ENCODE measurements at places on chromosomes 1 and 21. TPM values are rescaled to one million over a fixed set of nuclear protein-coding genes. Genes with fewer than 3 reads are reported as not detected.

- peaks cover 7% of the 10 kb centered on the region for H3K4me1 ChIP-seq
- H3K4me3 ChIP-seq: no peak overlapping the region
- H3K27me3 ChIP-seq: no peaks in the 10 kb centered on the region
- H3K36me3 ChIP-seq: no peaks in the 10 kb centered on the region
- DNase-seq: no peak
Measured at GRCh38 chr1:40092241-40092640, 4.8 kb downstream of the PPT1 start.

GRCh38 chr1:151807766-151808165 lies 2.5 kb upstream of the LINGO4 start:
- H3K27ac ChIP-seq: no peak overlapping the region
- H3K4me3 ChIP-seq: no peak overlapping the region
- H3K27me3 ChIP-seq: no peaks in the 10 kb centered on the region
- no peaks in the 10 kb centered on the region for H3K4me1 ChIP-seq
- no peak for DNase-seq
- H3K36me3 ChIP-seq: no peaks in the 10 kb centered on the region

DNA sequence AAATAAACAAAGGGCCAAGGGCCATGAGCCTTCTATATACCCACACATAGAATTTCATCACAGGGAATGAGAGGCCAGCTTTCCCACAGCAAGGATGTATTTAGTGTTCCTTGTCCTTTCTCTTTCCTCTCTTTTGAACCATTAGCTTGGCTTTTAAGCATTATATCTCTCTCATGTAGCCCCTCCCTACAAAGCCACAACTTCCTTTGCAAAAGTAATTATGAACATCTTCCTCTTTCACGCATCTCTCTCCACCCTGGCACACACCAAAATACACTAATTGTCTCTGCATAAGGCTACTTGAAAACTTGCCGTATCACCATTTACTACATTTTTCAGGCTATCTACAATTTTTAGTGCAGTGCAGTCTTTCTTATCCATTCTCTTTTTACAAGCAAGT lies 1.9 kb upstream of the AK5 start:
- H3K27me3 ChIP-seq: peaks cover 51% of the 10 kb centered on the region
- H3K36me3 ChIP-seq: no peaks in the 10 kb centered on the region
- no peak overlapping the region for H3K4me3 ChIP-seq
- DNase-seq: no peak
- peaks cover 3% of the 10 kb centered on the region for H3K4me1 ChIP-seq
- H3K27ac ChIP-seq: no peak overlapping the region

DNA sequence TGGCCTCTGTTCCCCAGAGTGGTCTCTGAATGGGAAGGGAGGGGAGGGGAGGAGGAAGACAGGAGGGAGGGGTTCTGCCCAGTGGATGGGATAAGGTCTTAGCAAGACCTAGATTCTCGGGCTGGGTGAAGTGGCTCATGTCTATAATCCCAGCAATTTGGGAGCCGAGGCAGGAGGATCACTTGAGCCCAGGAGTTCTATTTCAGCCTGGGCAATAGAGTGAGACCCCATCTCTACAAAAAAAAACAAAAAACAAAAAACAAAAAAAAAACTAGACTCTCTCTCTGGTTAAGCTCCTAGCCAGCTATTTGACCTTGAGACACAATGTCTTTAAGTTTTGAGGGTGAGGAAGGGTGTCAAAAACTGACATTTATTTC lies 11.4 kb downstream of the UQCRHL start:
- H3K4me1 ChIP-seq: peaks cover 54% of the 10 kb centered on the region
- no peaks in the 10 kb centered on the region for H3K27me3 ChIP-seq
- peak overlapping the region; percentile 80 for H3K27ac ChIP-seq
- no peak for DNase-seq
- no peak overlapping the region for H3K4me3 ChIP-seq

- no peak overlapping the region for H3K27ac ChIP-seq
- no peaks in the 10 kb centered on the region for H3K27me3 ChIP-seq
- H3K4me3 ChIP-seq: no peak overlapping the region
- DNase-seq: peak; percentile 49
- no peaks in the 10 kb centered on the region for H3K36me3 ChIP-seq
Measured at GRCh38 chr1:9008236-9008635, 18.0 kb downstream of the SLC2A7 start.

DNA sequence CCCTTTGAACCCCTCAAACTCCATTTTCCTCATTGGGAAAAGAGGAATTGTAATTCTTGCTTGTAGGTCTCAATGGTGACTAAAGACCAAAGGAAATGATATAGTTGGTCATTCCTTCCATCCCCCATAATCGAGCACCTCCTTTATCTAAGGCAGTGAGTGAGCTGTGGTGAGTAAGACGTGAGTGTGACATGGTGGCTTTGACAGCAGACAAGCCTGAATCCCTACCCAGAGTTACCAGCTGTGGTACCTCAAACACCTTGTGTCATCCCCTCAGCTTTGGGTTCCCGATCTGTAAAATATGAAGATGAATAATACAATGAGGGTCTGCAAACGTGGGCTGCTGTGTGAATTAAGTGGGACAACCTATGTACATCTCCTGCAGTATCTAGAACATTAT lies 8.4 kb downstream of the TRAF5 start:
- H3K4me3 ChIP-seq: no peak overlapping the region
- H3K27me3 ChIP-seq: no peaks in the 10 kb centered on the region
- H3K4me1 ChIP-seq: peaks cover 84% of the 10 kb centered on the region
- peak overlapping the region; percentile 86 for H3K27ac ChIP-seq
- H3K36me3 ChIP-seq: no peaks in the 10 kb centered on the region

- H3K36me3 ChIP-seq: no peaks in the 10 kb centered on the region
- H3K27ac ChIP-seq: no peak overlapping the region
- H3K4me3 ChIP-seq: no peak overlapping the region
Measured at GRCh38 chr1:2971609-2972008, 49.7 kb upstream of the ACTRT2 start.

DNA sequence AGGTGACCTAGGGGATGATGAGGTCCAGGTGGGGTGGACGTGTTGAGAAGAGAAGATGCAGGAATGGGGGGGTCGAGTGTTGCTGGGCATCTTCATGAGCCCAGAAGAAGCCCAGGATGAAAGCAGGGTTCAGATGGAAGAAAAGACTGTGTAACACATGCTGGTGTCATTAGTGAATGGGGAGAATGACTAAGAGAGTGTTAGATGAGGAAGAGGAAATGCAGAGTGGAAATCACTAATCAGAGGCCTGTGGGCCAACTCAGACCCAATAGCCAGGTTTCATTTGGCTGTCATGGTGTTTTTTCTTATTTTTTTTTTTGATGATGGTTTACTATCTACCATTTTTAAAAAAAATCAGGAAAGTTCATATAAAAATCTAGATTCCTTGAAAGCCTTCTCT lies 180.8 kb upstream of the CAMK1G start:
- H3K36me3 ChIP-seq: no peaks in the 10 kb centered on the region
- no peak overlapping the region for H3K27ac ChIP-seq
- no peaks in the 10 kb centered on the region for H3K27me3 ChIP-seq

GRCh38 chr1:184433956-184434502 lies 47.2 kb downstream of the C1orf21 start:
- H3K36me3 ChIP-seq: no peaks in the 10 kb centered on the region
- no peaks in the 10 kb centered on the region for H3K27me3 ChIP-seq
- H3K27ac ChIP-seq: no peak overlapping the region
- H3K4me1 ChIP-seq: peaks cover 42% of the 10 kb centered on the region

DNA sequence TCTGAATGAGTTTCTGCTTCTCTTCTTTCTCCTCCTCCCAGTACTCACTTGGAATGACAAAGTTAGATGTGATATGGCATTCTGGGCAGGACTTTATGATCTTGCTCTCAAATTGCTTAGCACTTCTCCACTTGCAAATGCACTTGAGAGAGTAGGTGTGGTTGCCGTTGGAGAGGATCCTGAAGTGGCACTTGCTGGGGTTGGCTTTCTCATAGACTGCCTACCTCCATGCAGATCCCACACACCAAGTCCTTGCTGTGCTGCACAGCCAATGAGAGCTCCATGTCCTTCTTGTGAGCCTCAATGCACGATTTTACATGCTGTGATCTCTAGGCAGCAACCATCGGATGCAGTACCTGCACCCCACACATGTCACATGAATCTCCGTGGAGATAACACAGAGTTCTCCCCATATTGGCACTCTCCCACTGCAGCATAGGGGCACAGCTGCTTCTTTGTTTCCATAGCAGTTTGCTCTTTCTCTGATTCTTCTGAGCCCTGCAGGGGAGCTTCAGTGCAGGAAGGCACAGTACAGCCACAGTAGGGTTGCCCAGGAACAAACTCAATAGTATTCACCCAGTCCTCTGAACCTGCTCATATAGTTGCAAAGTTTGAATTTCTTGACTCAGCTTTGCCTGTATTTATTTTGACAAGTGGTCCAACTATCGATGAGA lies 45.2 kb downstream of the ZNF691 start:
- H3K27me3 ChIP-seq: no peaks in the 10 kb centered on the region
- no peak overlapping the region for H3K4me3 ChIP-seq
- DNase-seq: no peak
- H3K27ac ChIP-seq: no peak overlapping the region
- no peaks in the 10 kb centered on the region for H3K4me1 ChIP-seq
- no peaks in the 10 kb centered on the region for H3K36me3 ChIP-seq

GRCh38 chr1:3931007-3931912 lies 31.2 kb upstream of the C1orf174 start:
- H3K27ac ChIP-seq: no peak overlapping the region
- no peaks in the 10 kb centered on the region for H3K4me1 ChIP-seq
- peaks cover 16% of the 10 kb centered on the region for H3K27me3 ChIP-seq
- H3K4me3 ChIP-seq: no peak overlapping the region
- no peaks in the 10 kb centered on the region for H3K36me3 ChIP-seq
- DNase-seq: no peak

GRCh38 chr1:193192586-193192985 lies 6.2 kb upstream of the B3GALT2 start:
- no peak overlapping the region for H3K4me3 ChIP-seq
- H3K27ac ChIP-seq: no peak overlapping the region
- no peak for DNase-seq
- no peaks in the 10 kb centered on the region for H3K36me3 ChIP-seq

GRCh38 chr1:15212216-15212953 lies 34.6 kb upstream of the FHAD1 start:
- no peak overlapping the region for H3K4me3 ChIP-seq
- DNase-seq: no peak
- H3K36me3 ChIP-seq: no peaks in the 10 kb centered on the region
- peaks cover 6% of the 10 kb centered on the region for H3K4me1 ChIP-seq

GRCh38 chr1:89454845-89455521 lies 69.6 kb upstream of the LRRC8B start:
- no peak overlapping the region for H3K4me3 ChIP-seq
- no peaks in the 10 kb centered on the region for H3K27me3 ChIP-seq
- peak; percentile 33 for DNase-seq
- H3K36me3 ChIP-seq: no peaks in the 10 kb centered on the region

DNA sequence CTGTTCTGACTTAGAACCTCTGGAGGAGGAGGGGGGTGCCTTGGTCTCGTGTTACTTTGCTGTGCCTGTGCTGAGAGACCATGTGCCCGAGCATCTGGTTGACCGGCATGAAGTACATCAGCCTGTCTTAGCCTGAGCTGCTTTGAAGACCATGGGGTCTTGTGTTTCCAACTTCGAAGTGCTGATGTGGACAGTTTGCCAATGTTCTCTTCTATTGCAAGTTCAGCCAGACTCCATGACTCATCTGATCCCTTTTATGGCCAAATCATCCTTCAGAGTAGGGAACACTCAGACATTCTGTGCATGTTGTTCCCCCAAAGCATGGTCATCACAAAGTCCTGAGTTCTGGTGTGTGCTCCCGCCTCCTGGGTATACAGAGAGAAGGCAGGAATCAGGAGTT lies 6.0 kb upstream of the PLA2G2C start:
- H3K27ac ChIP-seq: peak overlapping the region; percentile 32
- H3K36me3 ChIP-seq: no peaks in the 10 kb centered on the region
- no peaks in the 10 kb centered on the region for H3K27me3 ChIP-seq
- H3K4me3 ChIP-seq: no peak overlapping the region
- DNase-seq: no peak

Gene SLAMF1
- not detected for total RNA-seq

Gene HES3
- total RNA-seq: not detected

Gene MFAP2
- total RNA-seq: 1.1 TPM

Gene PTAFR
- 51.7 TPM for total RNA-seq

Gene IL22RA1
- 27.0 TPM for total RNA-seq

Gene TLR5
- total RNA-seq: not detected

Data from transverse colon (tissue), 4 donors.